LNCaP clone FGC (cell line): ENCODE measurements at places on chromosomes 11 and 22.

DNA sequence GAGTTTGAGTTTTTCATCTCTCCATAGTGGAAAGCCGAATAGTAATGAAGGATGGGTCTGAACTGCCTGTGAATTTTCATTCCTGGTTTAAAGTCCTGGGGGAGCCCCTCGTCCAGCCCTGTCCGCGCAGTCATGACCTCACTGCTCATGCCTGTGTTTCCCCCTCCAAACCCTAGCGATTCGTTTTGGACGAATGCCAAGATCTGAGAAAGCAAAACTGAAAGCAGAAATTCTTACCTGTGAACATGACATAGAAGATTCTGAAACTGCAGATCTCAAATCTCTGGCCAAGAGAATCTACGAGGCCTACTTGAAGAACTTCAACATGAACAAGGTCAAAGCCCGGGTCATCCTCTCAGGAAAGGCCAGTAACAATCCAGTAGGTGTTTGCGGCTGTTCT lies 30.5 kb downstream of the CDPF1 start:
- no peak for DNase-seq

GRCh38 chr22:42343121-42343454 lies 72.6 kb upstream of the TCF20 start:
- no peak for DNase-seq

DNA sequence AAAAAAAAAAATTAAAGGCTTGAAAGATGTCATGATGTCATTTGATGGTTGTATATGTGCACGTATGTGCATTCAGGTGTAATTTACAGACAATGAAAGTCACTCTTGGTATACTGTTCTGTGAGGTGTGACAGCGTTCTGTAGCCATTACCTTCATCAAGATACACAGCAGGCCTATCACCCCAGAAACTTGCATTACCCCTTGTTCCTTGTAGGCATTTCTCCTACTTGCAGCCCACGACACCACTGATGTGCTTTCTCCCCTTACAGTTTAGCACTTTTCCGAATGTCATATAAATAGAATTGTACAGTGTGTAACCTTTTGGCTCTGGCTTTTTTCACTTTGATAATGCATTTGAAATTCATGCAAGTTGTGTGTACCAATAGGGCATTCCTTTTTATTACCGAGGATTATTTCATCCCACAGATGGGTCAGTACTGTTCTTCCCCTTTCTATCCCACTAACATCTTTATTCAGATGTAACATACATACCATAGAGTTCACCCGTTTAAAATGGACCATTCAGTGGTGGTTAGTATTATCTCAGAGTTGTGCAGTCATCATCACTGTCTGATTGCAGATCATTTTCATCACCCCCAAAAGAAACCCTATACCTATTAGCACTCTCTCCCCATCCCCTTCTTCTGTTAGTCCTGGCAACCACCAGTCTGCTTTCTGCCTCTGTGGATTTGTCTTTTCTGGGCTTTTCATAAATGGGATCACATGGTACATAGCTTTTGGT lies 30.3 kb downstream of the BCR start:
- no peak for DNase-seq

GRCh38 chr11:44212128-44212527 lies 97.8 kb downstream of the ALX4 start:
- no peak for DNase-seq

DNA sequence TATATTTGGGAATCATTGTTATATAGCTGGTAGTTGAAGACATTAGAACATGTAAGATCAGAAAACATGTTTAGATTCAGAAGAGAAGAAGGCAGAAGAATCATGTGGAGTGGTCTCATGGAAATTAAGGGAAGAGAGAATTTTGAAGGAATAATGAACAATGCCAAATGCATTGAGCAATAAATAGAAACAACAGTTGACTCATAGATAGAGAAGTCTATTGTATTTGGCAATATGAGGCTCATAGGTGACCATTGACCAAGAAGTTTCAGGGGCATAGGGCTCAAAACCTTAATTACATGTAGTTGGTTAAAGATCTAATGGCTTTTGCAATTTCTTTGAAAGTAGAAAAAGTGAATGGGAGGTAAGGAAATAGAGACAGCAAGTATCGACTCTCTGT lies 123.9 kb downstream of the PAX6 start:
- DNase-seq = no peak

DNA sequence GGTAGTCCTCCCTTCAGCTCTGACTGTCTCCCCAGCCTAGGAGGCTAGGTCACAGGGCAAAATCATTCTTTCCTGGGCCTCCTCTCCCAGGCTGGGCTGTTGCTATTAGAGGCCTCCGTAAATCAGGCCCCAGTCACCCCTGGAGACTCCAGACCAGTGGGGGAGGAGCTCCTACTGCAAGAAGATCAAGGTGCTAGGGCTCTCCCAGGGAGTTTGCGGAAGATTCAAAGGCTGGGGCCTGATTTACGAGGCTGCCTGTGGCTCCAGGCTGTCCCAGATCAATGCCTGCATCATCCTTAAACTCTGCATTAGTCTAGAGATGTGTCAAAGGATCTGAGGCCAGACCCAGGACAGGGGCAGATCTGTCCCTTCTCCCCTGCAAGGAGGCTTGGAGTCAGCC lies 346.2 kb downstream of the TENM4 start:
- DNase-seq = no peak

DNA sequence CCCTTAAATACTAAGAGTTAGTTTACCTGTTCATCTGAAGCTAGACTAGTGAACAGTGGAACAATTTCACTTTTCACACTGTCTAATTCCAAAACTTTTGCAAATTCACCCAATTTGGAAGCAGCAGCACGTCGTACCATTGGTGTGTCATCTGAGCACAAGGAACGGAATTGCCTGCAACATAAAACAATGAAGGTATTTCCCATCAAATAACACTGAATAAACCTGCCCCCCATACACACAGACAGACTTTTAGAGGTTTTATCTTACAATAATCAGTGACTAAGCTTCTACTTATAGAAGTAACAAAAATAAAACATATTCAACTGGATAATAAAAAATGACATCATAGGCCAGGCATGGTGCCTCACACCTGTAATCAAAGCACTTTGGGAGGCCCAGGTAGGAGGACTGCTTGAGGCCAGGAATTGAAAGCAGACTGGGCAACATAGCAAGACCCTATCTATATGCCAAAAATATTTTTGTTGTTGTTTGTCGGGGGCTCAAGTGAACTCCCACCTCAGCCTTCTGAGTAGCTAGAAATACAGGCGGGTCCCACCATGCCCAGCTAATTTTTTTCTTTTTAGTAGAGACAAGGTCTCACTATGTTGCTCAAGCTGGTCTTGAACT lies 6.3 kb downstream of the PPP2R1B start:
- DNase-seq = no peak

- no peak for DNase-seq
Measured at GRCh38 chr11:93477684-93478234, 65.4 kb downstream of the SMCO4 start.

- DNase-seq = no peak
Measured at GRCh38 chr22:45319324-45319685, 9.6 kb downstream of the FAM118A start.

GRCh38 chr22:33658775-33659174 lies 261.5 kb downstream of the LARGE1 start:
- DNase-seq = no peak

GRCh38 chr11:45178890-45179671 lies 32.6 kb downstream of the PRDM11 start:
- no peak for DNase-seq

DNA sequence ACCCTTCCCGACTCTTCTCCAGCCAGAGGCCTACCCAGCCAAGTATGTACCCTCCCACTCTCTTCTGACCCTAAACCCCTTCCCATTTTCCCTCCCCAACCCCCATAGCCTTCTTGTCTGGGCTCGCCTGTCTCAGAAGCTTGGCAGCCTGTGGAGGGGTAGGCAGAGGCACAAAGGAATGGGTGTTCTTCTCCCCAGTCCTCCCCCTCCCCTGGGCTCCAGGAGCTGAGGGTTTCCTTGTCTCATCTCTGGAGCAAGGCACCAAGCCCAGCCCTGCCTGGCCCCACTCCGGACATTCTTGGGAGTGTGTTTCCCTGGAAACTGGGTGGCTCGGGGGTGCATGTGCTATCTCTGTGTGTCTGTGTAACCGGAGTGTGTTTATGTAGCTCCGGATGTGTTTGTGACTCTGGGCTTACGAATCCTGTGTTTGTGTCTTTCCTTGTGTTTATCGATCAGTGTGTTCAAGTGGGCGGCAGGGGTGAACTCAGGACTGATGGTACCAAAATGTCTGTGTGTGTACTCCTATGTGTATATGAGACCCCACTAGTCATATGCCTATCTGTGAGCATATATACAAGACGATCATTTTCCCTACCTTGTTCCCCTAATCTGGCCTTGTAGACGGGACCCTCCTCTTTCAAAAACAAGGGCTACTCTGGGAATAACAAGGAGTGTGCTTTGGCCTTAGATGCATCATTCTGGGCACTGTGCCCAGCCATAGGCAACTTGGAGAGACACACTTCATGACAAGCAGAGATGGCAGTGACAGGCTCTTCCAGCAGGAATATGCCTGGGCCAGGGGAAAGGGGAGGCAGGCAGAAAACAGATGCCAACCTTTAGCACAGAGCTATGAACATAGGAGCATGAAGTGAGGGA lies 10.9 kb downstream of the PHLDB1 start:
- no peak for DNase-seq

DNA sequence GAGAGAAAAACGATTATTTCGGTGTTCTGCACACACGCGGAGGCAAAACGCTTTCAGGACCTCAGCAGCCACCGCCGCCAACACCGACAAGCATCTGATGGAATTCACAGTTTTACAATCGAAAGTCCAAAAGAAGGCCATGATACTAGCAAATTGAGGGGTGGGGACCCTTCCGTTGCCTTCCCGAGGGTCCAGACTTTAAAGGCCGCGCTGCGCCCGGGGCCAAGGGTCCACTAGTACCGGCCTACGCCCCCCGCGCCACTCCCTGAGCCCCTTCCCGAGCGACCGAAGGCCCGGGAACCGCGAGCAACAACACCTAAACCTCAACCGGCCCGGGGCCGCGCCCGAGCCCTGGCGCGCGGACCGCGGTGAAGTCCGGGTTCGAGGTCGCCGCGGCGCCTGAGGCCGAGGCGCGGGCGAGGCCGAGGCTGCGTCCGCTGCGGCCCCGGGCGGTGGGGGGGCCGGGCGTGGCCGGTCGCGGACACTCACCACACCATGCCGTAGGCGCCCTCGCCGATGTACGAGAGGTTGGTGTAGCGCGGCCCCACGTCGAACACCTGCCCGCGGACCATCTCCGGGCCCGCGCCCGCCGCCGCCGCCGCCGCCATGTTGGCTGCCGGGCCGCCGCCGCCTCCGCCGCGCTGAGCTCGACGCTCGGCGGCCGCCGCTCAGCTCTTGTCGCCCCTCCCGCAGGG lies 465 bp downstream of the MAPK1 start:
- DNase-seq = no peak
